ENCODE measurements at places on chromosomes 13 and 19.
A peak's percentile ranks its signal among the peaks of the same experiment; 100 is the strongest.

GRCh38 chr13:110806636-110807035 is 93.1 kb downstream of the ING1 start:
- DNase-seq: no peak

DNA sequence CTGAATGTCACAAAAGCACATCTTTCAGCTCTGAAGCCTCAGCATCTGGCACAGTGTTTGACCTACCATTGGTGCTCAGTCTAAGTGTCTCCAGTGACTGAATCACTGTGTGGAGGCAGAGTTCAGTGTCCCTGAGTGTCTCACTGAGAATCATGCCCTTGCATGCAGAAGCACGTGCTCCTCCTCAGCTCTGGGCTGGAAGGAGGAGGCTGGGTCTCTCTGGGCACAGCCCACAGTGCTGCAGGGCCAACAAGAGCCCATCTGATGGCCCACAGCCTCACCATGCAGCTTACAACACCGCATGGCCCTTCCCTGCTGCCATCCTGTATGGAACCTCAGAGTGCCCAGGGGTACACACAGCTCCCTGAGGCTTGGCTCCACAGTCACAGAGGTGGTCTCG is 86.1 kb downstream of the TEX26 start:
- no peak for DNase-seq

- DNase-seq: no peak
Measured at GRCh38 chr19:18349524-18350128, 9.2 kb downstream of the PGPEP1 start.

DNA sequence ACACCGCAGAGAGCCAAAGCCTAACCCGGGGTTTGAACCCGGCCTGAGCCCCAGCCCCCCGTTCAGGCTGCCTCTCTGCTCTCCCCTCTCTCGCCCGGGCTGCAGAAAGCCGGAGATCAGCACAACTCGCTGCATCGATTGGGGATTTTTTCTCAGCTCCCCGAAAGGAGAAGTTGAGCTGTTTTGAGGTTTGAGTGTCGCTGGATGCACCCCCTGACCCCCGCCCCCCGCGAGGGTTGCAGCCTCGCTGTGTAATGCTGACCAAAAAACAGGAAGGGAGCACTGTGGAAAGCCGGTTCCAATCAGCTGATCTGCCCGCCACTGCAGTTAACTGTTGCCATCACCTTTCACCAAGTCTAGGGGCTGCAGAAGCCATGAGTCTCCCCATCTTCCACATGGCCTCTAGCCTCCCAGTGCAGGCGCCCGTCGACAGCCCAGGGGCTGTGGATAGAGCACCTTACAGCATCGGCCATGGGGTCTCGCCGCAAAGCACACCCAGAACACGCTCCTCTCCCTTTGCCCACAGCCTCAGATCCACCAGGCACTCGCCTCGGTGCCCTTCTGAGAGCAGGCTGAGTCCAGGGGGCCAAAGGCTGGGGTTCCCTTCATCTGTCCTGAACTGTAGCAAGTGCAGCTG is 34.5 kb downstream of the MYO9B start:
- DNase-seq: no peak

GRCh38 chr13:83881917-83882605 is at the start of gene SLITRK1:
Gene SLITRK1 (minus strand): TSS chr13:83882474. CDS start chr13:83881507, 967 bp downstream.
- no peak for DNase-seq

DNA sequence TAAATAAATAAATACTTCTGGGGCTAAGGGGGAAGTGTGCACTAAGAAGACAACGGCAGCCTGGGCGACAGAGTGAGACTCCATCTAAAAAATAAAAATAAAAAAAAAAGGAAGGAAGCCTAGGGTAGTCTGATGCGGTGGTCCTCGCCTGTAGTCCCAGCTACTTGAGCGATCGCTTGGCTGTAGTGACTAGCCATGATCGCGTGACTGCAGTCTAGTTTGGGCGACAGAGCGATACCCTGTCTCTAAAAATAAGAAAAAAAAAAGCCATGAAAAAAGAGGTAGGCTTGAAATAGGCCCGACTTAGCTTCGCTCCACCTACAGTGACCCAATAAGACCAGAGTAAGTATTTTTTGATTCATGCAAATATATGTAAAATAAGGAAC is 661 bp upstream of the BABAM1 start:
- DNase-seq: no peak

DNA sequence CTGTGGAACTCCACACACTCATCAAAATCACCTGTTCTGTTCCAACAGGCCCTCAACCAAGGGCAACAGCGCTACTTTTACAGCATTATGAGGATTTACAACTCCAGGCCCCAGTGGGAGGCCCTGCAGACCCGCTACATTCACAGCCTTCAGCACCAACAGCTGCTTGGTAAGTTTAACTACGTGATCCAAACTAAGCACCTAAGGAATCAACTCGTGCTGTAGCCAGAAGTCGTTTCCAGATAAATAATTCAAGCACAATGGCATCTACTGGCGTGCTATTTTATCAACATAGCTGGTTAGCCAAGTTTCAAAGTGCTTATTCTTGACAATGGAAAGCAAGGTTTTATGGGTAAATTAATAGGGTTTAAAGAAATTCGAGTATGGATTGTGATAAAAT is 5.3 kb downstream of the FAM216B start:
- DNase-seq: no peak

GRCh38 chr19:41405776-41406175 is 8.2 kb downstream of the BCKDHA start:
- DNase-seq: no peak

GRCh38 chr19:15759962-15760565 is 22.3 kb downstream of the OR10H3 start:
- no peak for DNase-seq

- DNase-seq: no peak
Measured at GRCh38 chr19:6721773-6722172, 1.3 kb upstream of the C3 start.

GRCh38 chr13:109939180-109939579 is 152.8 kb upstream of the IRS2 start:
- no peak for DNase-seq

DNA sequence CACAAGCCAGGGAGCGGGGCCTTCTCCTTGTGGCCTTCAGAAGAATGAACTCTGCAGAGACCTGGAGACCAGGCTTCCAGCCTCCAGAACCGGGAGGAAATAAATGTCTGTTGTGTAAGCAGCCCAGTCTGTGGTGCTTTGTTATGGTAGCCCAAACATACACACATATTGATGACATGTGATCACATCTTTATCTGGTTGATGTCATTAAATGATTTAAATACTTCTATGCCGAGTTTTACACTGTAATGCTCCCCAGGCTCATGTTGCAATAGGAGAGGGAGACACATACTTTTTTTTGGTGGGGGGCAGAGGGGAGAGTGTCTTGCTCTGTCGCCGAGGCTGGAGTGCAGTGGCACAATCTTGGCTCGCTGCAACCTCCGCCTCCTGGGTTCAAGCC is 188.0 kb upstream of the IRS2 start:
- DNase-seq: no peak

DNA sequence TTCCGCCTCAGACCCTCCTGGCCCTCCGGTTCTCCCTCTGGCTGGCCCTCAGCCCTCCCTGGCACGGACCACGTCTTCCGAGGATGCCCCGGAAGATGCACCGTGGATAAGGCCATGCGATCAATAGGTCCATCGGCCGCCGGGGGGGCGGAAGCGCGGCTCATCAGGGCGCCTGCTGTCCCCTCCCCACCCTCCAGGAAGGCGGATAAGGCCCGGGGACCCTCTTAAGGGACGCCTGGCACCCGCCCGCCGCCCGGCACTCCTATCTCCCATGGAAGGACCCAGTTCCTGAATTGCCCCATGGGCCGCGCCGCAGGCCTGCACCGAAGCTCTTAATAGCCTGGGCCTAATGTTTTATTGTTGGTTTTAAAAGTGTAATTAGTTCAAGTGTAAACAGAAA is 46.2 kb upstream of the TCF3 start:
- DNase-seq: no peak

DNA sequence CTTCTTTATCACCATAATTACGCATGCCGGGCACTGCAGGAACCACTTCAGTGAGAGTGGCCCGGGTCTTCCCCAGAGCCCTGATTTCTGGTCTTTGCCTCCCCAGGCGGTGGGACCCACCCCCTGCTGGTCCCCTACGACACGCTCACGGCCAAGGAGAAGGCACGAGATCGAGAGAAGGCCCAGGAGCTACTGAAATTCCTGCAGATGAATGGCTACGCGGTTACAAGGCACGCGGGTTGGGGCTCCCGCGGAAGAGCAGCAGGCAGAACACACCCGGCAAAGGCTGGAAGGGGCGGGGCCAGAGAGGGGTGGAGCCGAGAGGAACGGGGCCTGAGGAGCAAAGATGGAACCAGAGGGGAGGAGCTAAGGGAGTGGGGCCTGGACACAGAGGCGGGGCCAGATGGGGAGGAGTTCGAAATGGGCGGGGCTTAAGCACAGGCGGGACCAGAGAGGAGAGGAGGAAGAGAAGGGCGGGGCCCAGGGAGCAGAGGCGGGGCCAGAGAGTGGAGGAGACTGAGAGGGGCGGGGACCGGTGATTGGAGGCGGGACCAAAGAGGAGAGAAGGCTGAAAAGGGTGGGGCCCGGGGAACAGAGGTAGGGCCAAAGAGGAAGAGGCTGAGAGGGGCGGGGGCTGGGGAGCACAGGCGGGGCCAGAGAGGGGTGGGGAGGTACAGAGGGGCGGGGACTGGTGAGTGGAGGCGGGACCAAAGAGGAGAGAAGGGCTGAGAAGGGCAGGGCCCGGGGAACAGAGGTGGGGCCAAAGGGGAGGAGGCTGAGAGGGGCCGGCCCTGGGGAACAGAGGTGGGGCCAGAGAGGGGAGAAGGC is 73.4 kb downstream of the RYR1 start:
- peak; percentile 70 for DNase-seq

GRCh38 chr19:58354478-58355030 is 1.3 kb upstream of the A1BG start:
- no peak for DNase-seq

- DNase-seq: no peak
Measured at GRCh38 chr13:20157151-20157796, 3.6 kb downstream of the GJA3 start.

DNA sequence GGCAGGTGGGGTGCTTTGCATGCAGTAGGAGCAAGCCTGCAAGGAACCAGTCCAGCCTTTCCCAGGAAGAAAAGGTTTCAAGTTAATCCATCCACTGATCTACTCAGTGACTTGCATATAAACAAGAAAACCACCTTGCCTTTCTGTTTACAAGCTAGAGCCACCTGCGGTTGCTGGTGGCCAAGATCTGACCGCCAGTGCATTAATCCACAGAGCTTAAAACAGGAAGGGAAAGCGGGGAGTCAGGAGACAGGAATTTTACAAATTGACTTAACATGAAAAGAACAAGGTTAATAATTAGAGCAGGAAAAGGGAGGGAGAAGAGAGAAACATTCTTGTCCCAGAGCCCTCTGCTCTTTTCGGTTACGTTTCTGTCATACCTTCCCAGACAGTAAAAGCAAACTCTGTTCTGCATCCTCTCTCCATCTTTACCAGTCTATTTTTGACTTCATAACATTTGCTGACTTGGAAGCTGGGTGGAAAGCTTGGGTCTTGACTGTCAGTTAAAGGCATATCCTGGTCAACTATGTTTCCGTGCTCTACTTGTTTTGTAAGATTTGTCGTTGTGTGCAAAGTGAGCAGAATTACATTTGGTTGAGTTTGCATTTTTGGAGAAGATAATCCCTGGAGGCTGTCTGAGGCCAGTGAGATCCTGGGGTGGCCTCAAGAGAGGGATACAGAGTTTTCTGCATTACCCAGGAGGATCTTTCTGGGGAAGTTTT is 760.6 kb downstream of the EFNB2 start:
- no peak for DNase-seq

GRCh38 chr13:81012031-81012430 is 671.1 kb upstream of the SPRY2 start:
- DNase-seq: no peak

DNA sequence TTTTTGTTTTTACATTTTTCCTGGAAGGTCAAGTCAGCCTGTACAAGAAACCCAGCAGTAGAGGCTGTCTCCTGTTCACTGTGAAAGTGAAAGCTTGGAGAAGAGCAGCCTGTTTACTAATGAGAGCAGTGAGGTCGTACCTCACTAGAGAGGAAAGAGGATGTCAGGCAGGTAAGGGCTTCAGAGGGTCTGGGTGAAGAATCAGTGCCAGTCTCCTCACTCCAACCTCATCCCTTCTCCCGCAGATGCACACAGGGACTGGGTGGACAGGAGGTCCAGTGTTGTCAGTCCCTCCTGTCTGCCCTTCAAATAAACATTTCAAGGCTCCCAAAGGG is 462.5 kb downstream of the KLF5 start:
- DNase-seq: no peak

- DNase-seq: no peak
Measured at GRCh38 chr13:93066187-93066586, 160.4 kb upstream of the GPC6 start.

DNA sequence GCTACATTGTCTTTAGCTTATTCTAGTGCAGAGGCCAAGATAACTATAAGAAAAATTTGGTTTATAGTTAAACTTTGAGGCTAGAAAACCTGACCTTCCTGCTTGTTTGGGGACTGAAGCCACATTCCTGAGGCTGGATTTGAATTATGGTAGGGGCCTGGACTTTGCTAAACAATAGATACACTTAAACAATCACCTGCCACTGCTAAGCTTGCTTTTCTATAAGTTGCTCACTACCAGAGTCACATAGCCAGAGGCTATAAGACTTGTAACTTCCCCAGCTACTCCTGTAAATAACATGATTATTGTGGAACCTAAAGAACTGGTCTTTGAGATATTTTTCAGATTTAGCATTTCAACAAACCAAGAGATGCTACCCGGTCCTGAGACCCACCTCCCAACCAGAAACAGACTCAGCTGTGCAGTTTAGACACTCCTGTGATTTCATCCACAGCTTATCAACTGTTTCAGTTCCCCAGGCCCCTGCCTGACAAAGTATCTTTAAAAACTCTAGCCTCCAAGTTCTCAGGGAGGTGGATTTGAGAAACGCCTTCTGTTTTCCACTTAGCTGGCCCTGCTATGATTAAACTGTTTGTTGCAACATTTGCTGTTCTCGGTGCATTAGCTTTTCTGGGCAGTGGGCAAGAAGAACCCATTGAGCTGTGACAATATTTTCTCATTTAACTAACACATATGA is 77.7 kb downstream of the MIPEP start:
- no peak for DNase-seq

GRCh38 chr13:28058866-28059613 is 41.3 kb downstream of the FLT3 start:
- no peak for DNase-seq

- no peak for DNase-seq
Measured at GRCh38 chr13:49939321-49939720, 3.2 kb upstream of the SPRYD7 start.

DNA sequence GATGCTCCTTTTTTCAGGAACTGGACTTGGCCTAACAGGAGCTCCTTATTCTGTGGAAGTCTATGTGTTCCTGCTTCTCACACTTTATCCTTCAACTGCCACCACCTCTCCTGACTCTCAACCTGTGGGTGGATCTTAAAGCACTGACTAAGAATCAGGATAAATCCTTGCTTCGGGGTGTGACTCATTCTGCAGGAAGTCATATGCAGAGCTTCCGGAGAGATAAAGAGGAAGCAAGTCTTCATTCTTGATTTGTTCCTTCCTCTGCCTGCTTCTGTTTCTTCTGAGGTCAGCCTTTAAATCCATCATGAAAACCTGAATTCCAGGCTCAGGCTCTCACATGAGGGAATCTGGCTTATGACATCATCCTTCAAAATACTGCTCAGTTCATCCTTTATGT is 137.1 kb upstream of the ATXN8OS start:
- no peak for DNase-seq

GRCh38 chr13:31476753-31477152 is 262.6 kb upstream of the RXFP2 start:
- no peak for DNase-seq

GRCh38 chr19:23867895-23868294 is 46.8 kb upstream of the ZNF726 start:
- DNase-seq: no peak
